Fibroblast of the conjunctiva (primary cell): ENCODE measurements at places on chromosomes 6 and 20.

DNA sequence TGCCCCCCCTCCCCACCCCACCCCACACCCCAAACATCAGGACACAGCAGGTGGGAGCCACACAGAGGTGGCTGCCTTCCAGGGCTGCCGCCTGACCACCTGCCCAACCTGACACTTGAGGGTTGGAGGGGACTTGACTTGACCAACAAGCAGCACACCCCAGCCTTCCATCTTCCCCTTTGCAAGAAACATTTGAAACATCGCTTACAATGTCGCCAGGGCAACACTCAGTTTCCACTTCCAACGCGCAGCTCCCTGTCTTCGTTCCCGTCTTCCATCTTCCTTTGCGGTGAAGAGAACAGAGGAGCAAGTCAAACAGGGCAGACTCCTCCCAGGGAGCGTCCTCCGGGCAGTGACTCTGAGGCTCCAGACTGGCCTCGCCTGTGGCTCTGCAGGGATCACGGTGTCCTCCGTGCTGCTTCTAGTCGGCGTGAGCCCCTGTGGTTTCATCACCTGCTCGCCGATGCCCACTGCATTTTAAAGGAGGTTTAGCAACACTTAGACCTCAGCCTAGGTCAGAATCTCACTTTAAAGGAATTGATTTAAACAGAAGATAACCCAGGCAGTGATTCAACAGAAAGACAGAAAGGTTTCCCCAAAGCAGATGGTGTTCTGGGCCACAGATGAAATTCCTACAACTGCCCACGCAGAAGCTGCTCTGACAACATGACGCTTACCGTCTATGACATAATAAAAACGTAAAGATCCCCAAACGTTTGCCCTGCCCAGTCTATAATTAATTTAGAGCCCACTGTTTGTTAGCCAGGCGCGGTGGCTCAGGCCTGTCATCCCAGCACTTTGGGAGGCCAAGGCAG, 130.8 kb downstream of the TAF4 start:
- no peak for DNase-seq

DNA sequence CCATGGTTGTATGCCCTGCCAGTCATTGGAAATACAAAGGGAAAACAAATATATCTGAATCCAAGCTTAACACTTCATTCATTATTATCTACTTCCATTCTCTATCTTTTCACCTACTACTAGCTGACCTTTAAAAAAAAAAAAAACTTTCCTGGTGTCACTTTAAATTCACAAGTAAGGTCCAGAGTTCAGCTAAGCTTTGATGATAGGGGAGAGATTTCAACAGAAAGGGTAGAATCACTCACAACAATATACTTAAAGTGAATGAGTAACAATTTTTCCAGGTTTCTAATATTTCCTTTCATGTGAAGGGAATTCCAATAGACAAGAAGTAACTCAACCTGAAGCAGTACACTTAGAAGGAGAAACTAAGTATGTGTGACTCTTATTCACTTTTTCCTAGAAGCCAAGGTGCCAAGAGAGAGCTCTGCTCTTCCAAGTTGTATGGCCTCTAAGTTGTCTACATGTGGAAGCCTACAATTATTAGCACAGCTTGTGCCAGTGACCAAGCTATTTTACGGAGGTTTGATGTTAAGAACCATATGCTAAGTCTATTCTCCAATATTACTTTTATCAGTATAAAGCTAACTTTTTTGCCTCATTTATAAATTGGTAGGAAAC, 371.7 kb downstream of the TENT5A start:
- no peak for DNase-seq

DNA sequence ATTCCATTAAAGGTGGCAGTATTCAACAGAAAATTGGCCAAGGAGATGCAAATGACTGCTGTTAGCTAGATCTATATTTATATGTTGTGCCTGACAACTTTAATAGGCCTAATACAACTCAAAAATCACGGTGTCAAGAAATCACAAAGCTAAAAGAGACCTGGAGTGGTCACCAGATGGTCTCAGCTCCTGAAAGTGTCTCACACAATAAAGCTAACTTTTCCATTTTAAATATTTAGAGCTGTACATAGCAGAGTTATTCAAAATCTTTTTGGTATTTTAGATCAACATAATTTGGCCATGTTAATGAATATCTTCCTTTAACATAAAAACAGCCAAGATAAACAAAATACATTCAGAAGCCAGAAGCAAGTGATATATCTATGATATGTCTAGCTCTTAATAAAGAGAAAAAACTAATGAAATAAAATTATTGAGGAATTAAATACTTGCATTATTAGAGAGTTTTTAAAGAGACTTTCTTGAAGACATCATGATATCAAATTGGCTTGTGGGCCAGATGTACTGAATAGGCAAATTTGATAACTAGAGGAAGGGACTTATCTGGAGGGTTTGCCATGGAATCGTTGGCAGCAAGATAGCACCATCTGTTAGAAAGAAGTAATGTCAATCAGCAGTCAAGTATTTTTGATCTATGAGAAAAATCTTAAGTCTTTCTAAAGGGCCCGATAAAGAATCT, 84.9 kb upstream of the SCAF8 start:
- DNase-seq: no peak

DNA sequence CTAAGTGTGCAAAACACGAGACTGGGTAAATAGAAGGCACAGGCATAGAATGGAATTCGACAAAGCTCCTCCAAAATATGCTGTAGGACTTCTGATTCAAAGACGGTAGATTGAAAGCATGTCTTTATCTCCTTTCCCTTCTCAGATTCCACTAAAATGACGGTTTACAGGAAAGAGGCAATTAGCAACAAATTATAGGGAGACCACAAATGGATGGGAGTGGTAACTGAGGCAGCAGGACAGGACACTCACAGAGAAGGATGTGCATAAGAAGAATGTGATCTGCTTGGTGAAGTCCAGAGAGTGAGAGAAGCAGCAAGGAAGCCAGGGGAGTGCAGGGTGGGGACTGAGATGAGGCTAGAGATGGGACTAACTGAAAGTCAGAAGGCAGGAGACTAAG, 113.4 kb upstream of the MRPS10 start:
- DNase-seq: no peak

GRCh38 chr20:53409447-53409717, 184.3 kb downstream of the ZNF217 start:
- no peak for DNase-seq

DNA sequence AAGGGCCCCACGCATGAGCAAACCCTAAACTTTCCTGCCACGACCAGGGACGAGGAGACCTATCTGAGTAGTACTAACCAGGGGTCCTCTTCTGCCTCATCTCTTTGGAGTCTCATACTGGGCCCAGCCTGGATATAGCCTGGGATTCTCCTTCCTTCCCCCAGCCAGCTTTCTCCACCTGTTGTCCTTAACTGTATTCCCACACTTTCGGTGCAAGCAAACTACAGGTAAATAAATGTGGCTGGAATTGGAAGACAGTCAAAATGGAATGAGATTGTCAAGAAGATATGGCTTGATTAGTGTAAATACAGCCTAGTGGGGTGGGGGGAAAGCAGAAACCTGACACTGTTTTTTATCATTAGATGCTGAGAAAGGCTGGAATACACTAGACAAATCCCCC, 23.5 kb upstream of the LY86 start:
- no peak for DNase-seq

GRCh38 chr6:39561536-39562266, 163.5 kb downstream of the KIF6 start:
- DNase-seq: no peak

- DNase-seq: no peak
Observed at GRCh38 chr20:63775096-63775978, 35.8 kb downstream of the SLC2A4RG start.

DNA sequence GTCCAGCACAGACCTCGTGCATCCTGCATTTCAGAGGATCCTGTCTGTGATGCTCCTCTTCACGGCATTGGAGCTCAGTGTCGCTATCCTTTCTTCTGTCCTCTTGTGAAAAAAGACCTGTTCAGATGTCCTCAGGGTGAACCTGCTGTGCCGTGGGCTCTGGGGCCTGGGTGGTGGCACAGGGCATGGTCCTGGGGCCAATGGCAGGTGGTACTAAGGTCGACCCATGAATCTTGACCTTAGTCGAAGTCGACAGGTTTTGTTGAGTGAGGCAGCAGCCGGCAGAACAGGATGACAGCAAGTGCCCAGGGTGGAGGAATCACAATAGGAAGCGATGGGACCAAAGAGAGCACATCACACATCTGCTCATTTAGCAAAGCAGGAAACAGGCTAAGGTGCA, 22.0 kb upstream of the MAS1L start:
- no peak for DNase-seq

DNA sequence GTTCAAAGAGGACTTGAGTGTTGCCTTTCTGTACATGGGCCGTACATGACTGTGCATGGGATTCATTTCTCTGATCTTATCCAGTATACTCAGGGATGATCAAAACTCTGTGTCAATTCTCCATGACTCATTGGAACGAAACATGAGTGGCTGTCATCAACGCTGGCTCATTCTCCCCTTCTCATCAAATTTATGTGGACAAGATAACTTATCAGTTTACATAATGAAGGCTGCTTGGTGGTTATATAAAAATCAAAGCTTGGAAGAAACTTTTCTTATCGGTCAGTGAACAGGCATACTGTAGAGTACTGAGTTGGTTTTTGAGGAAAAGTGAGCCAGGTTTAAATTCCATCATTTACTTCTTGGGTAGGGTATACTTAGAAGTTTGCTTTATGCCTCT, 24.9 kb downstream of the CRISP1 start:
- no peak for DNase-seq

DNA sequence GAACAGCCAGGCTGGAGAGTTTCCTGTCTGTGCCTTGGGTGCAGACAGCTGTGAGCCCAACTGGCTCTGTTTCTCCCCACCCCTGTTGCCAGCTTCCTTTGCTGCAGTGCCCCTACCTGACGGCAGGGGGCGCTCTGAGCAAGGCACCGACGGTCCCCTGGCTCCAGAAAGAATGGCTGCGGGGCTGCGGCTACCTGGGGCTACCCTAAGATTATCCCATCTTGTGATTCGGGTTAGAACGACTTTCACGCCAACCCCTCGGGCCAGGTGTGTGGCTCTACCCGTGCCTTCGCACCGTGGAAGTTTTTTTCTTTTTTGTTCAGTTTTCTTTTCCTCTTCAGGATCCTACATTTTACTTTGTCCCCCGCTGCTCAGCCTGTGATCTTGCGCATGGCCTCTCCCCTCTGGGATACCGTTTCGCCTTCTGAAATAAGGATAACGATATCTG, 33.4 kb upstream of the AAR2 start:
- peak; percentile 21 for DNase-seq

DNA sequence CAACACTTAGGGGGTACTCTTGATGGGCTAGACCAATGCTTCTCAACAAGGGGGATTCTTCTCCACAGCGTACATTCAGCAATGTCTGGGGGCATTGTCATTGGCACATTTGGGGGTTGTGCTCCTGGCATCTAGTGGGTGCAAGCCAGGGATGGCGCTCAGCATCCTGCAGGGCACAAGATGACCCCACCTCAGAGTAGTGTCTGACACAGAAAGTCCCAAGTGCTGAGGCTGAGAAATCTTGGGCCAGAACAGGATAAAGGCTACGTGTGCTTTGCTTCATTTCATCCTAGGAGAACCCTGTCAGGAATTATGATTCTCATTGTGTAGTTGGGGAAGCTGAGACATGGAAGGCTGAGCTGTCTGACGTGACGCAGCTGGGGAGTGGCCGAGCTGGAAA, 298.6 kb downstream of the CDH26 start:
- DNase-seq: no peak

GRCh38 chr6:168026925-168027324, 29.5 kb downstream of the KIF25 start:
- no peak for DNase-seq

DNA sequence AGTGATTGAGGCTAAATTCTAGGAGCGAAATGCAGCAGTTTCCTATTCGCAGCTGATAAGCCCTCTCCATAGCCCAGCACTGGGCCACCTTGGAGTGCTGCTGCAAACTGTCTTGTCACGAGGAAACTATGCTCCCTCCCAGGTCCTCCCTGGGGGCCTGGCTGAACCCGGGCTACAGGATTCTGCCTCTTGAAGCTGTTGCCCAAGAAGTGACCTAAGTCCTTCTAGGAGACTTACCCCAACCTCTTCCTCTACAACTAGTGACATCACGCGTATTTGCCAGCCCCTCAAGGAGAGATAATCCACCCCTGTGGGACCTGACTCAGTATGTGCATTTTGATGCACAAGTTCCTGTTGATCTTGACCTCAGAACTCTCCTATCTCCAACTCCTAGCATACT, 26.5 kb upstream of the ZFAND3 start:
- DNase-seq: no peak

DNA sequence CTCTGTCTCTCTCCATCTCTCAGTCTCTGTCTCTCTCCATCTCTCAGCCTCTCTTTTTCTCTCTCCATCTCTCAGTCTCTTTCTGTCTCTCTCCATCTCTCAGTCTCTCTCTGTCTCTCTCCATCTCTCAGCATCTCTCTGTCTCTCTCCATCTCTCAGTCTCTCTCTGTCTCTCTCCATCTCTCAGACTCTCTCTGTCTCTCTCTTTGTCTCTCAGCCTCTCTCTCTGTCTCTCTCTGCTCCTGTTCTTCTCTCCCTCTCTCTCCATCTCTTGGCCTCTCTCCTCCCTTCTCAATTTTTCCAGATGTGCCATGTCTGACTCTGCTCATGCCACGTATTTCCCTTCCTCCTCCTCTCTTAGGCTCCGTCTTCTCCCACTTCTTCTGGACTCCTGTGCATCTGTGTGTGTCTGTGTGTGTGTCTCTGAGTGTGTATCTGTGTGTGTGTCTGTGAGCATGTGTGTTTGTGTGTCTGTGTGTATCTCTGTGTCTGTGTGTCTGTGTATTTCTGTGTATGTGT, 72.7 kb downstream of the SRC start:
- DNase-seq: no peak
